Midbrain (tissue), 1 donor: ENCODE measurements at places on chromosomes 12 and 14.

DNA sequence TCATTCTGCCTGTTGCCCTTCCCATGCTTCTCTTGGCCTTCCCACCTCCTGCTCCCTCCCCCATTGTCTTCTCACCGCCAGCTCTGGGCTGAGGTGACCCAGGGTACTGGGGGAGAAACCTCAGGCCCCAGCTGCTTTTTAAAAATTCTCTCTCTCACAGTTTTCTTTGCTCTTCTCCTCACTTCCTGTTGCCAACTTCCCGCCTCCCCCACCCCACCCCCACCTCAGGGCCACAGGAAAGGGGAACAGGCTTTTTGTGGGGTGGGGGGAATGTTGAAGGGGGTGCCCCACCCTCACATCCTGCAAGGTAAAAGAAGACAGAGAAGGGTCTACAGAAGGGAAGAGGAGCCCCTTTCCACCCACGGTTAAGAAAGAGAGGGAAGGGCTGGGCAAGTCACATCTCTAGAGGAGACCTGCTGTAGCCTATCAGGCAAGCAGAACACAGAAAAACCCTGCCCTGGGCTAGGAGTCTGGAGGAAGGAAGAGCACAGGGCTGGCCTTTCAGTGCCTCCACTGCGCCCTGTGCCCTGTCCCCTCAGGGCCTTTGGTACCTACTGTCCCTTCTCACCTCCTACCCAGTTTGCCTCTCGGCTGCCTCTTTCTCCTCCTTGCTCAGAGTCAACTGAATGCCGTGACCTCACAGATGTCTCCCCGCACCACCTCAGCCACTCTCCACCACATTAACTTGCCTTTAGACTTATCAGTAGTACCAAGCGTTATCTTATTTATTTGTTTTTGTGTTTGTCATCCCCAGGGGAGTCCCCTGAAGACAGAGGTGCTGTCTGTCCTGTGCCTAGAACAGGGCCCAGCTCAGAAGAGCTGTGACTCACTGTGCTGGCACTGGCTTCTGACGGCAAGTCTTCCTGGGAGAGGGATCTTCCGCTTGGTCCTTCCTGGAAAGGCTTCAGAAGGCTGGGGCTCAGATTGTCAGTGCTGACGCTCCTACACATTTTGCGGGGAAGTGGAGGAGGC, 1.7 kb downstream of the ARHGAP9 start:
- DNase-seq = no peak

GRCh38 chr14:88975043-88975830, 150.8 kb downstream of the TTC8 start:
- DNase-seq = peak; percentile 5

DNA sequence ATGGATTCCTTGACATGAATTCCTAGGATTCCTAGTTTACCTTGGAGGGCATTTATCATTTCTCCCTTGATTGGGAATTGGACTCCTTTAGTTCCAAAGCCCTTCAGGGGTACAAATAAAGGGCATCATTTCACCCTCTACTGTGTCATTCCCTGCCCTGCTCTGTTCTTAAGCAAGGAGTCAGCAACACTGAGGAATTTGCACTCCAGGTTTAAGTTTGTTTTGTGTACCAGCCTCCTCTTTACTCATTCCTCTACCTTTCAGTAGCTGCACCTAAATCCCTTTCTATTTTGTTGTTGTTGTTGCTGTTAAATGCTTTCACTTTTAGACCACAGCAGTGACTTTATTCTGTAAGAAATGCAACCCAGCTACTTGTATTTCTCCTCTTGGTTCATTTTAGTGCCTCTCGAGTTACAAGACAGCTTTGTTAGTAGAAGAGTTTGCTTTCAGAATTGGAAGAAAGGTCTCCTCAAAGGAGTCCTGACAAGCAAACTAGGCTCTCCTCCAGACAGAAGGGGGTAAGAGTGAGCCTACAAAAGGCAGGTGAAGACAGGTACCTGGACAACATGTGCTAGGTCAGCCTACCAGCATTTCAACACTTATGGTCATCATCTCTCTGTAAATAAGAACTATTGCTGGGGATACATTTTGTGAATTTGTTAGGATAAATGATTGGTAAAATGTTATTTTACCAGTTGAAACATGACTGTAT, 90.0 kb downstream of the RMST start:
- DNase-seq = no peak

GRCh38 chr12:68639396-68639767, 28.7 kb downstream of the RAP1B start:
- no peak for DNase-seq

GRCh38 chr14:87449016-87449415, 544.0 kb downstream of the GALC start:
- no peak for DNase-seq

GRCh38 chr14:97329701-97330100, 532.5 kb downstream of the VRK1 start:
- no peak for DNase-seq

GRCh38 chr14:99537399-99537798, 56.2 kb downstream of the CCNK start:
- DNase-seq = no peak

DNA sequence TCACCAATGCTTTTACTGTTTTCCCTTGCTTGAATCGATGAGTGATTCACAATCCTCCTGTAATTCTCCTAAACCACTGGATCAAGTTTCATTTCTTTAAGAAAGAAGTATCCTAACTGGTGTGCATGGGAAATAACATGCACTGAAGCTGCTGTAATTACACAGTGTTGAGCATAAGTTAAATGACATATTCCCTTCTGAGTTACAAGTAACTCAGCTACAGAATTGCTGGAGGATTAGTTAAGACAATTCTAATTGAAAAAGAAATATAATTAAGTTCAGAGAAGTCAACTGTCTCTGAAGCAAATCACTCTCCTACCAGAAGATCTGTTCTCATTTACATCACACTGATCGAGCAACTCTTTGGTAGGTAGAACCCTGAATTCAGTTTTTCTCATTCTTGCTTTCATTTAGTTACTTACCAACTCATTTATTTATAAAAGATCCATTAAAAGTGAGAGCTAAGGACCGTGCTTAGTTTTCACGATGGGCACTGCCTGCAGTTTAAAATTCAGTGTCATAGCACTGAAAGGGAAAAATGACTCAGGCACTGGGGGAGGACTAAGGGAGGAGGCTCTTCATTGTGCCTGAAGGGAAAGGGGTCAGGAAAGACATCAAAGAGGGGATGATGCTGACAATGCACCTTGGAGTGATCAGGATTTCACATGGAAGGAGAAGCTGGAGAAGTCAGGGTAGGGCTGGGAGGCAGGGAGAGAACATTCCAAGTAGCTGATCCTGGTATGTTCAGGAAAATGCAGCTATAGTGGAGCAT, 327.2 kb downstream of the EMP1 start:
- no peak for DNase-seq

DNA sequence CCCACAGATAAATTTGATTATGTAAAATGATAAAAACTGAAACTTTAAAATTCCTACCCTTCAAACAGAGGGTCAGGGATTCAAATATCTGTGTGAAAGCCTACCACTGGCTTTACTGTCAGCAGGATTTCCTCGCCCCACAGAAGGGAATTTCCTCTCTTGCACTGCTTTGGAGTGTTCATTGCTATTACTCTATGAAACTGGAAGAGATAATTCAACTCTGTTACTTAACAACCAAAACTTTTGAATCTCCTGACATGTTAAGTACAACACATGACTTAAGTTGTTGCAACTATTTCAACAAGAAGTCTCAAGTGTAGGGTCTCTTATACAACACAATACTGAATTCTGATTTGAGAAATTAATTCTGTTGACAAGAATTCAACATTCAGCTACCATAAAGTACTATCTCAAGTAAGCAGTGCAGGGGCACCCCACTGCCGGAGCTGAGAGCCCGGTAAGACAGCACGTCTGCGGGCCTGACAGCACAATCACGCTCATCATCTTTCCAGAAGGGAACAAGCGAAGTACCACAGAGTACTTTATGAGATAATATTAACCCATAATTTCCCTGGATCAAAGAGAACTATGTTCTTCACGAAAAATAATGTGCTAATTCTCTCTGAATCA, 22.9 kb downstream of the DICER1 start:
- DNase-seq = no peak

DNA sequence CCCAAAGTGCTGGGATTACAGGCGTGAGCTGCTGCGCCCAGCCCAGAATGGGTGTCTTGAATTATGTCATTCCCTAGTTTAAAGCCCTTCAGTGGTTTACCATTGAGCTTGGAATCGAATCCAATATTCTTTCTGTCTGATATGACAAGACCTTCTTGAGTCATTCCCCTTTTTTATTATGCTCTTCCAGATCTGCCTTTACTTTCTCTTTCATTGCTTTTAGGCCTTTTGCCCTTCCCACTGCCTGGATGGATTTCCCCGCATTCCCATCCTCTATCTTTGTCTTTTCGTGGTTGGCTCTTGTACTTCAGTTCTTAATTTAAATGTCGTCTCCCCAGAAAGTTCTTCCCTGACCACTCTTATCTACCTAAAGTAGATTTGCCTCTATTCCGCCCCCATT, 1.6 kb downstream of the TRAFD1 start:
- DNase-seq = no peak

DNA sequence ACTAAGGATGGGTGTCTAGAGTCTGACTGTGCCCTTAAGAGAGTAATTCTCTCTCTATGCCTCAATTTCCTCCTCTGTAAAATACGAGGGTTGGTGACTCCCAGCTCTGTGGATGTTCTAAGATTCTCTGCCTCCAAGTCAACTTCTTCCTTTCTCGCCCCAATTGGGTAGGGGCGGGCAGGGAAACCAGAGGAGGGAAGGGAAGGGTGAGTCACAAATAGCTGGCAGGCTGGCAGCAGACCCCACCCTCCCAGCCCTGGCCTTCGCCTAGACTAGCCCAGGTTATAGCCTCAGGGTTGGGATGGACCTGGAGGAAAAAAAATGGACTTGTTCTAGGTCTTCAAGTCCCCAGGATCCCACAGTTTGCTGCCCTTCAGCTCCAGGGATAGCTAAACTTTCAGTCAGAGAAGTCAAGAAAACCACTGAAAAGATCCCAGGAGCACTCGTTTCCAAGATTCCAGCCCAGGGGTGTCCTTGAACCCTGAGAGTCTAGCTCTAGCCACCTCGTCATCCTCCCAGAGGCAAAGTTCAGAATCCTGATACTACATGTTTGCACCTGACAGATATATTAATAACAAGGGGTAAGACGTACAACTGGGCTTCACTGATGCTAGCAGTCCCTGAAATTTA, 2.3 kb downstream of the DGKA start:
- no peak for DNase-seq
